ENCODE measurements at places on chromosomes 16 and 17. TPM values are rescaled to one million over a fixed set of nuclear protein-coding genes. Genes with fewer than 3 reads are reported as not detected.

GRCh38 chr17:80363120-80363515 is 51.8 kb upstream of the ENDOV start:
- DNase-seq, result no peak
- H3K27ac ChIP-seq, result no peak overlapping the region
- H3K27me3 ChIP-seq, result no peaks in the 10 kb centered on the region
- peaks cover 87% of the 10 kb centered on the region for H3K36me3 ChIP-seq
- H3K4me3 ChIP-seq, result no peak overlapping the region
- H3K4me1 ChIP-seq, result no peaks in the 10 kb centered on the region

GRCh38 chr17:73194514-73195222 is 1.8 kb downstream of the COG1 start:
- DNase-seq, result no peak
- H3K4me1 ChIP-seq, result peaks cover 29% of the 10 kb centered on the region
- peaks cover 34% of the 10 kb centered on the region for H3K36me3 ChIP-seq
- H3K27me3 ChIP-seq, result no peaks in the 10 kb centered on the region
- peak overlapping the region; percentile 25 for H3K27ac ChIP-seq

GRCh38 chr17:80485846-80486245 is 9.4 kb upstream of the NPTX1 start:
- no peaks in the 10 kb centered on the region for H3K36me3 ChIP-seq
- no peak overlapping the region for H3K27ac ChIP-seq
- no peaks in the 10 kb centered on the region for H3K4me1 ChIP-seq
- no peak for DNase-seq

Gene KCTD13
- 33.8 TPM for total RNA-seq

GRCh38 chr16:997440-998051 is 16.0 kb downstream of the SOX8 start:
- H3K36me3 ChIP-seq, result peaks cover 5% of the 10 kb centered on the region
- peak overlapping the region; percentile 25 for H3K4me3 ChIP-seq
- peaks cover 27% of the 10 kb centered on the region for H3K27me3 ChIP-seq
- H3K27ac ChIP-seq, result no peak overlapping the region
- DNase-seq, result peak; percentile 51

DNA sequence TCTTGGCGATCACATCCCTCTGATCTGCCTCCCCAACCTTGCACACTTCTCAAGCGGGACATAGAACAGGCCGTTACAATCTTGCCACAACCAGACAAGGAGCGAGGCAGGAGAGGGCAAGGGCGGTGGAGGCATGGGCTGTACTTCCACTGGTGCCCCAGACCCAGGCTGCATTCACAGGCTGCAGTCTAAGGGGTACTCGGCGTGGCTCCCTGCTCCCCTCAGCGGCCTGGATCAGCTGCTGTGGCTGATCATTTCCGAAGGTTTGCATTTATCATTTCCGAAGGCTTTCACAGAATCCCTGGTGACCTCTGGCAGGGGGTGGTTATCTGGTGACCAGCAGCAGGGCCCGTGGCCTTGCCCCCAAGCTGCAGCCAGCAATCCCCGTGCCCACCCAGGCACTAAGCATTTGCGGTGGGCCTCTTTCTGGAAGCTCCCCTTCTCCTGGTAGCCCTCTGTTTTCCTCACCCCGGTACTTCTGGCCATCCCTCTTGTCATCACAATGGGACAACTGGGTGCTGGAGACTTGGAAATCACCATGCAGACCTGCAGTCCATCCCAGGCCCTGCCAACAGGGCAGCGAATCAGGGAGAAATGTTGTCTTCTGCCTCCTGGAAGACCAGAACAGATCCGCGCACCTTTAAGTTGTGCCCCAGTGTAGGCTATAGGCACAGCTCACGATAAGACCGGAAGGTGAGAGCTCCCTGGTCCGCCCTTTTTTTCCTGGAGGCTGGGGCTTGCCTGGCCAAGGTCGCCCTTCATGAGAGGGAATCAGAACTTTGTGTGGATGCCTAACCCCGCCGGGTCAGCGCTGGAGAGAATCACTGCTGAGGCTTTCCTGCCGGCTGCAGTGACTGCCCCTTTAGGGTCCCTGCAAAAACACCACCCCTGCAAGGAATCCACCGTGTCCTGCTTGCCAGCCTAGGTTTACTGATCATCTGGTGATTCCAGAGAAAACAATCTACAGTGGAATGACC is 1739.1 kb downstream of the TP53TG3F start:
- no peaks in the 10 kb centered on the region for H3K36me3 ChIP-seq
- no peaks in the 10 kb centered on the region for H3K27me3 ChIP-seq
- no peak for DNase-seq
- no peak overlapping the region for H3K4me3 ChIP-seq

- H3K27ac ChIP-seq, result no peak overlapping the region
- H3K36me3 ChIP-seq, result no peaks in the 10 kb centered on the region
- H3K27me3 ChIP-seq, result no peaks in the 10 kb centered on the region
- no peak for DNase-seq
- H3K4me1 ChIP-seq, result no peaks in the 10 kb centered on the region
- H3K4me3 ChIP-seq, result no peak overlapping the region
Observed at GRCh38 chr17:13182450-13182849, 164.6 kb upstream of the ELAC2 start.

Gene RPS15A
- total RNA-seq, result 1,602 TPM

DNA sequence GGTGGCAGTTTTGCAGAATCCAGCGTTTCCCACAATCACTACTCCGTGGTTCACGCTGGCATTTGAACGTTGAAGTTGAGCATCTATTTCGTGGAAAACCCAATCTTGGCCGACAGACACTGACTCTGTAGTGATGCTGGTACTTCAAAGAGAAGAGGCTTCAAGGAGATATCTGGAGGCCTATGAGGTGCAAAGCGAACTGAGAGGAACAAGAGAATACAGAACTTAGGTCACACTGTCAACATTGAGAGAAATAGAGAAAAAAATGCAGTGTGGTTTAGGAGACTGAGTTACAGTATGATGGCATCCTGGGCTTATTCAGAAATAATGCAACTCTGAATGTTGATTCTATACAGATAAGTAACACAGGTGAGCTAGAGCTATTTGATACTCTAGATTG is 16.0 kb downstream of the CCL16 start:
- DNase-seq, result no peak
- H3K36me3 ChIP-seq, result no peaks in the 10 kb centered on the region
- peaks cover 20% of the 10 kb centered on the region for H3K27me3 ChIP-seq
- H3K4me1 ChIP-seq, result peaks cover 7% of the 10 kb centered on the region
- no peak overlapping the region for H3K27ac ChIP-seq

DNA sequence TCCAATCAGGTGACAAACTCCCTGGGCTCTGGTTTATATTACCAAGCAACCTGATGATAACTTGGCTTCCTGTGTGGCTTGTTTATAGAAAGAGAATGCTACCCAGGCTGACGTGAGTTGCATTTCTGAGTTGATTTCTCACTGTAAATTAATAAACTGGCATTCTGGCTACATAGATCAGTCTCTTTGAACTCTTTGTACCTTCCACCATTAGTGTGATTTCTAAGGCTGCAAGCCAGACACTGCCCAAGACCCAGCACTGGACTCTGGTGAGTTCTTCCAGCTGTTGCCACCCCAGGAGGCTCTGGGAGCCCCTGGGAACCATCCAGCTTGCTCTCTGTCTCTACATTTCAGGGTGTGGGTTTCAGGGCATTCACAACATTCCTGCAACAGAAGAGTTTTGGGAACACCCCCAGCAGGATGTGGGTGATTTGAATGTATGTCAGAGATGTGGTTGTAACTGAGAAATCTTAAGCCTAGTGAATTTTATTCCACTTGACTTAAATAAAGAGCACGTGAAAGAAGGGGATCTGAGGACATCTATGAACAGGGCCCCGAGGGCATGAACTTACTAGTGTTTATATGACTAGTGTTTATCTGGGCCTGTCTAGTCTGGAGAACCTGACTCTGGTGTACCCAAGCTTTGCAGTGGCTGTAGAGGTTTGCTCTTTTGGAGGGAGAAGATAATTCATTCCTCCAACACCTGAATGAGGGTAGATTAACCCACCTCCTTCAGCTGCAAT is 30.3 kb upstream of the LRRC37A start:
- DNase-seq, result peak; percentile 35
- peaks cover 33% of the 10 kb centered on the region for H3K4me1 ChIP-seq
- H3K27ac ChIP-seq, result peak overlapping the region; percentile 60
- H3K27me3 ChIP-seq, result peaks cover 9% of the 10 kb centered on the region
- peak overlapping the region; percentile 30 for H3K4me3 ChIP-seq

- no peak overlapping the region for H3K4me3 ChIP-seq
- no peaks in the 10 kb centered on the region for H3K27me3 ChIP-seq
- no peaks in the 10 kb centered on the region for H3K36me3 ChIP-seq
- H3K4me1 ChIP-seq, result no peaks in the 10 kb centered on the region
- H3K27ac ChIP-seq, result no peak overlapping the region
- DNase-seq, result no peak
Observed at GRCh38 chr16:63059676-63060075, 1023.4 kb upstream of the CDH8 start.

Gene FOXN1
- total RNA-seq, result not detected

GRCh38 chr17:7109461-7110322 is 4.9 kb downstream of the ASGR2 start:
- no peaks in the 10 kb centered on the region for H3K27me3 ChIP-seq
- H3K4me1 ChIP-seq, result peaks cover 8% of the 10 kb centered on the region
- no peak for DNase-seq
- H3K36me3 ChIP-seq, result no peaks in the 10 kb centered on the region
- no peak overlapping the region for H3K27ac ChIP-seq

GRCh38 chr17:42334677-42335076 is 46.4 kb downstream of the STAT5A start:
- H3K4me3 ChIP-seq, result no peak overlapping the region
- no peak overlapping the region for H3K27ac ChIP-seq
- no peak for DNase-seq
- peaks cover 45% of the 10 kb centered on the region for H3K4me1 ChIP-seq
- H3K27me3 ChIP-seq, result no peaks in the 10 kb centered on the region

- peaks cover 12% of the 10 kb centered on the region for H3K27me3 ChIP-seq
- no peaks in the 10 kb centered on the region for H3K36me3 ChIP-seq
- H3K4me3 ChIP-seq, result no peak overlapping the region
- peaks cover 6% of the 10 kb centered on the region for H3K4me1 ChIP-seq
- no peak for DNase-seq
Observed at GRCh38 chr17:58278661-58279015, 2.1 kb downstream of the MPO start.

- H3K4me3 ChIP-seq, result peak overlapping the region; percentile 83
- peaks cover 58% of the 10 kb centered on the region for H3K4me1 ChIP-seq
- H3K27me3 ChIP-seq, result no peaks in the 10 kb centered on the region
- H3K27ac ChIP-seq, result peak overlapping the region; percentile 73
- peak; percentile 66 for DNase-seq
- H3K36me3 ChIP-seq, result peaks cover 76% of the 10 kb centered on the region
Observed at GRCh38 chr17:17819561-17819995, 17.2 kb downstream of the SREBF1 start.

DNA sequence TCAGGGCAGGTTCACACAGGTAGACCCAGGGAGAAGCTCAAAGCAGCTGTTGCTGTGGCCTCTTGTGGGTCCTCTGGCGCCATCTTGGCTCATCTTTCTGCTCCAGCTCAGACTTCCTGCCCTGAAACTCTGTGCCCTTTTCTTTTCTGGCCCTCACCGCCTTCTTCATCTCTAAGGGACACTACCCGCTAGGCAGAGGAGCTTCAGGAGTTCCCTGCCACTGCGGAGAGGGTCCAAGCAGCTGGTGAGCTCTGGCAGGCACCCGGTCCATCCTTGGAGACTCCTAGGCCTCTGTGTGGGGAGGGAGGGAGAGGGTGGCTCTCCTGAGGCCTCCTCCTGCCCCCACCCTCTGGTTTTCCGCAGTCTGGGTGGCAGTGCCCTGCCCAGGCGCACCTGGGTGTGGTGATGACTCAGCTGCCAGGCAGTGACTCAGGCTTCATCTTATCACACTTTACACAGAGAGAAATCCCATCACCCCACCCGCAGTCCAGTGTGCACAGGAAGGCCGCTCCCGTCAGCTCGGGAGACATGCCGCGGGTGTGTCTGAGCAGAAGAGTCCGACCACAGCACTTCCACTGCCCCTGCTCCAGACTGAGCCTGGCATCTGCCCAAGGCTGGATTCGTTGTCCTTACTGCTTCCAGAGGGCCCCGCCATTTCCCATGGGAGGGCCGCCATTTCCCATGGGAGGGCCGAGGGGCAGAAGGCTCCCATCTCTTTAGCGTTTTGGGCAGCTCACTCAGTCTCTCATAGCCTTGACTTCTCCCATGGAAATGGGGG is 7.3 kb downstream of the NT5C start:
- H3K36me3 ChIP-seq, result peaks cover 32% of the 10 kb centered on the region
- H3K27ac ChIP-seq, result peak overlapping the region; percentile 85
- no peak for DNase-seq
- peaks cover 33% of the 10 kb centered on the region for H3K4me1 ChIP-seq
- H3K4me3 ChIP-seq, result no peak overlapping the region
- H3K27me3 ChIP-seq, result no peaks in the 10 kb centered on the region

DNA sequence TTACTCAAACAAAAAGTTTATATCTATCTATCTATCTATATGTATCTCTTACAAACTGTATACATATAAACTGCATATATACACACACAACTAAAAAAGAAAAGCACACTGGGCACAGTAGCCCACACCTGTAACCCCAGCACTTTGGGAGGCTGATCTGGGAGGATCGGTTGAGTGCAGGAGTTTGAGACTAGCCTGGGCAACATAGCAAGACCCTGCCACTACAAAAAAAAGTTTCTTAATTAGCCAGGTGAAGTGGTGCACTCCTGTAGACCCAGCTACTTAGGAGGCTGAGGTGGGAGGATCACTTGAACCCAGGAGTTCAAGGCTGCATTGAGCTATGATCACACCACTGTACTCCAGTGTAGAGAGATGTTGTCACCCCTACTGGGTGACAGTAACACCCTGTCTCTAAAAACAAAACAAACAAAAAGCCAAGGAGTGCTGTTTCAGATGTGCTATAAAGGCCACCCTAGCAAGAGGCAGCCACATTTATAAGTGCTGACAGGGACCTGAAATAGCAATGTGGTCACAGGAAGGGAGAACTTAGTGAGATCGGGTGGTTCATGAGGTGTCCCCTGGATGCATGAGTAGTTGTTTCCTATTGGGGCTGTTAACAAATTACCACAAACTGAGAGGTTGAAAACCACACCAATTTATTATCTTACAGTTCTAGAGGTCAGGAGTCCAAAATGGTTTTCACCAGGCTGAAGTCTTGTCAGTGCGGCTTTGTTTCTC is 4.8 kb downstream of the CD2BP2 start:
- peaks cover 50% of the 10 kb centered on the region for H3K4me1 ChIP-seq
- H3K4me3 ChIP-seq, result no peak overlapping the region
- H3K36me3 ChIP-seq, result peaks cover 49% of the 10 kb centered on the region

- no peaks in the 10 kb centered on the region for H3K4me1 ChIP-seq
- no peak overlapping the region for H3K4me3 ChIP-seq
- H3K27me3 ChIP-seq, result no peaks in the 10 kb centered on the region
- no peaks in the 10 kb centered on the region for H3K36me3 ChIP-seq
- DNase-seq, result no peak
Observed at GRCh38 chr17:68987966-68988365, 32.8 kb upstream of the ABCA8 start.

Data from activated CD8-positive, alpha-beta T cell treated with anti-CD3 and anti-CD28 coated beads, Interleukin-2, amount 10 ng/mL, durations not matched to agents 7 days and 5 days (primary cell).